Memory B cell (primary cell): ENCODE measurements at places on chromosomes 16 and 17.

DNA sequence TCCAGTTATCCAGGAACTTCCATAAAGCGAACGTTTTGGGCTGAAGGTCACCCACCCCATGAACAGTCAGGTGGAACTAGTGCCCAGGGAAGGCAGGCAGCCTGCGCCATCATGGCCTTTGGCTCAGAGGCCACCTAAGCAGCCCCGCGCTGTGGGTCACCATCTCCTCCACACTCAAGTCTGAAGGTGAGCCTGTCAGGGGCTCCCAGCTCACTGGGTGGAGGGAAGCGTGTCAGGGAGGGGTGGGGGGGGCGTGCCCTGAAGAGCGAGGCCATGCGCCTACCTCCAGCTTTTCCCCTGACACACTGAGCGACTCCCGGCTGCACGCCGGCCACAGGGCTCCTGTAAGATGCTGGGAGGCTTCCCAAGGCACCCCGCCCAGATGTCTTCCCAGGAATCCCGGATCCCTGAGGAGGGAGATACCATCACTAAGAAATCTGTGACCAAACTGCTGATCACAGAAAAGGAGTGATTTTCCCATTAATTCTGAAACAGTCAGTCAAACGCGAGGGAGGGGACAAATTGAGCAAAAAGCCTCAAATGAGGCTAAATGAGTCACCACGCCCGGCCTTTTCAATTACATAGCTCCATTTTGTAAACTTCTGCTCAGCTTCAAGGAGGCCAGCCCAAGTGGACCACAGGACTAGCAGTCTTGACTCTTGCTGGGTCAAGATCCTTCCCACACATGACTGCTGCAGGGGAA, 26.5 kb upstream of the SLC25A19 start:
- no peak for DNase-seq

- no peak for DNase-seq
Measured at GRCh38 chr16:84892097-84892496, 72.3 kb downstream of the CRISPLD2 start.

GRCh38 chr17:81241648-81242420, 2.7 kb downstream of the NDUFAF8 start:
- DNase-seq, result peak; percentile 76

- no peak for DNase-seq
Measured at GRCh38 chr16:25269879-25270278, 12.2 kb upstream of the ZKSCAN2 start.

- no peak for DNase-seq
Measured at GRCh38 chr16:64356267-64356666, 765.6 kb downstream of the CDH11 start.

DNA sequence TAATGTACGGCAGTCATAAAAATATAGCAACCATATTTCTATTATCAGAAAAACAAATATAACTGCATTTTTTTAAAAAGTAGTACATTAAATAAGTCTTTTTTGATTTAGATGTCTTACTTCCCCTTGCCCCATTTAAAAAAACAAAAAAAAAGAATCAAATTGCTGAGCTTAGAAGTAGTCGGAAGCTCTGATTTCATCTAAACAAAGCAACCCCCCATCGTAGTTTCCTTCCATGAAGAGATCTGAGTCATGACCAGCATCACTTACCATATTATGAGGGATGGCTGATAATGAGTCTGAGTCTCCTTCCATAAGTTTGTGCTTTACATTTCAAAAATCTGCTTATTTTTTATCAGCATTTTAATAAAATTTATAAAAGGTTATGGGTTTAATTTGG, 86.2 kb downstream of the ITFG1 start:
- DNase-seq, result no peak

GRCh38 chr17:44828919-44829522, 1.1 kb downstream of the GJC1 start:
- no peak for DNase-seq

DNA sequence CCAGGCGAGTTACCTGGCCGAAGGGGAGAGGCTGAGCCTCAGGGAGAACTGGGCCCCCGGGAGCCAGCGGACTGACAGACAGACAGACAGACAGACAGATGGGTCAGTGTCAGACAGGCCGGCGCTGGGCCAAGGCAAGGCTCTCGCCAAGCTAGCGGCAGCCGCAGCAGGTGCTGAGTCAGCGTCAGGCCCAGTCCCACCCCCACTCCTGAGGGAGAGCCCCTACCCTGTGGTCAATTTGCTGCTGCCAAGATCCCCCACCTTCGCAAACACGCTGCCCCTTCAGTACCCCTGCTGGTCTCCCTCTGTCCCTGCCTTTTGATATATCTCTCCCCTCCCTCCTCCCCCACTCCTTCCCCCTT, 1.5 kb downstream of the FGF11 start:
- DNase-seq, result no peak
